A549 treated with DMSO at 1 μM for 4 hours (cell line): ENCODE measurements at places on chromosomes 3 and 15. TPM values are rescaled to one million over a fixed set of nuclear protein-coding genes. Genes with fewer than 3 reads are reported as not detected.

The ZNF860 gene
- 0.97 to 1.5 TPM (median 1.1 TPM) in 5 replicates for total RNA-seq

The PIF1 gene
- total RNA-seq: 13.2 to 23.5 TPM (median 21.1 TPM) in 5 replicates

The SLC9C1 gene
- total RNA-seq: not detected in 5 replicates

The TSC22D2 gene
- 10.7 to 14.5 TPM (median 11.3 TPM) in 5 replicates for total RNA-seq

The WDR93 gene
- 0.13 to 0.21 TPM (median 0.19 TPM) in 5 replicates for total RNA-seq

The SERPINI2 gene
- not detected in 5 replicates for total RNA-seq

The TMEM212 gene
- total RNA-seq: not detected in 5 replicates

The CACNA2D3 gene
- 0.03 to 0.05 TPM (median 0.05 TPM) in 3 of 5 replicates, not detected in the others for total RNA-seq

The A4GNT gene
- not detected in 5 replicates for total RNA-seq

The TMED3 gene
- total RNA-seq: 170 to 198 TPM (median 194 TPM) in 5 replicates

The FBXO40 gene
- total RNA-seq: not detected in 5 replicates

The FMN1 gene
- total RNA-seq: 0.24 to 0.44 TPM (median 0.33 TPM) in 5 replicates

The ROPN1B gene
- not detected in 5 replicates for total RNA-seq

The FBLN2 gene
- 1.5 to 2.8 TPM (median 2.3 TPM) in 5 replicates for total RNA-seq

The DCP1A gene
- total RNA-seq: 7.4 to 9.4 TPM (median 8.5 TPM) in 5 replicates

The CLRN1 gene
- not detected in 5 replicates for total RNA-seq

The TTC21A gene
- 1.3 to 2.5 TPM (median 1.8 TPM) in 5 replicates for total RNA-seq

The LRRK1 gene
- 19.5 to 26.6 TPM (median 24.9 TPM) in 5 replicates for total RNA-seq

The NR1I2 gene
- total RNA-seq: not detected in 5 replicates
